ENCODE measurements at places on chromosomes 7 and 10.

GRCh38 chr10:75754096-75754831, 322.8 kb downstream of the LRMDA start:
- DNase-seq, result no peak

GRCh38 chr10:95536017-95536416, 25.2 kb downstream of the SORBS1 start:
- DNase-seq, result no peak

DNA sequence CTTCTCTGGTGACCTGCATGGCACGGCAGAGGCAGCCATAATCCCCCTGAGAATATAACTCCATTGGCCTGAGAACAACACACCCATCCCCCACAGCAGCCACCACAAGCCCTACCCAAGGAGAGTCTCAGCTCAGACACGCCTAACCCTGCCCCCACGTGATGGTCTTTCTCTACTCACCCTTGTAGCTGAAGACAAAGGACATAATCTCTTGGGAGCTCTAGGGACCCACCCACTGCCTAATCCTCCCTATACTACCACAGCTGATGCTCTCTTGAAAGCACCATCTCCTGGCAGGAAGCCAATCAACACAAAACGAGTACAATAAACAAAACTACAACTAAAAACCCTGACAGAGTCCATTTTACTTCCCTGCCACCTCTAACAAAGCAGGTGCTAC, 30.7 kb upstream of the HPSE2 start:
- no peak for DNase-seq

GRCh38 chr7:7805511-7806153, 87.2 kb upstream of the RPA3 start:
- no peak for DNase-seq

DNA sequence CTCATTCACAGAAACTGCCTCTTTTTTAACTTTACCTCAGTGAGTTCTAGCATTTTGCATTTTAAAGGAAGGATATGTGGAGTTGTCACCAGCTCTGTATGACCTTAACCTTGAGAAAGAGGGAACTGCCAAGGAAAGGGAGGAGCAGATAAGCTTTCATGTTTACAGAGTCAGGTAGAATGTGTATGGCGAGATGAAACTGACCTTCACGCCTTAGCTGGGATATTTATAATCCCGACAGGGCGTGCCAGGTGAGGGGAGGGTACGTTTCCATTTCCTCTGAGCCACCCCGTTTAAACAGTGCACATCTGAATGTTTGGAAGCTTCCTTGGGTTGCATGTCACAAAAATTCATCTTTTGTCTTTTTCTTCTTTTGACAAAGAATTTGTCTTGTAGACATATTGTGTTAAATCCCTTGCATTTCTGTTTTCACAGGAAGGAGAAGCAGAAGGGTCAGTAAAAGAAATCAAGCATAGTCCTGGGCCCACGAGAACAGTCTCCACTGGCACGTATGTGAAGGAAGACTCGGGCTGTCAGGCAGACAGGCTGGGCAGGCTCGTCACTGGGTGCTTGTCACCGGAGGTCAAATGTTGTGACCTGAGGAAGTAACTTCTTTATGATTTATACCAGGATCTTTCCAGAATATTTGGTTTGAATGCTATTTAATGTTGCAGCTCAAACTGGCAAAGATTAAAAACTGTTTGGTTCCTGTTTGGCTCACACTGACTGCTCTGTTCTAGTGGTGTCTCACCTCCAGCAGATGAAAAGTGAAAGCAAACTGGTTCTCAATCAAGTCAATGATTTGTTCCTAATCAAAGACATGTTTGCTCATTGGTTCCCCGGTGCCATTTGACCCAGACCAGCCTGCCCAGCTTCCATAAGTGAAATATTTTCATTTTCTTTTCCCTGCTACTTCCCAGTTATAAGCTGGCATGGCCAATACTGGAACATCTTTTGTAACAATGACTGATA, 16.2 kb downstream of the OPTN start:
- DNase-seq, result no peak

DNA sequence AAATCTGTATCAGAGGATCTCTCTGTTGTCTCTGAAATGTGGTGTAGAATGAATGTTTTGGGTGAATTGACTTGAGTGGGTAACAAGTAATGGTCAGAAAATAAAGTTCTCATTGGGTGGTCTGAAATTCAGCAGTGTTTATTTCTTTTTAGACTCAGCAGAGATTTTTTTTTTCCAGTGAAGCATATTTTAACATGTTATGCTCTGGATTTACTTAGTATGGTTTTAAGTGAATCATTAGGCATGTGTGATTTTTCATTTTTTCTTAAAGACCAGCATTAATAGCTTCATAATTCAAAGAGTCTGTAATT, 63.5 kb downstream of the REEP3 start:
- no peak for DNase-seq

GRCh38 chr10:33037726-33038125, 79.7 kb upstream of the ITGB1 start:
- no peak for DNase-seq

DNA sequence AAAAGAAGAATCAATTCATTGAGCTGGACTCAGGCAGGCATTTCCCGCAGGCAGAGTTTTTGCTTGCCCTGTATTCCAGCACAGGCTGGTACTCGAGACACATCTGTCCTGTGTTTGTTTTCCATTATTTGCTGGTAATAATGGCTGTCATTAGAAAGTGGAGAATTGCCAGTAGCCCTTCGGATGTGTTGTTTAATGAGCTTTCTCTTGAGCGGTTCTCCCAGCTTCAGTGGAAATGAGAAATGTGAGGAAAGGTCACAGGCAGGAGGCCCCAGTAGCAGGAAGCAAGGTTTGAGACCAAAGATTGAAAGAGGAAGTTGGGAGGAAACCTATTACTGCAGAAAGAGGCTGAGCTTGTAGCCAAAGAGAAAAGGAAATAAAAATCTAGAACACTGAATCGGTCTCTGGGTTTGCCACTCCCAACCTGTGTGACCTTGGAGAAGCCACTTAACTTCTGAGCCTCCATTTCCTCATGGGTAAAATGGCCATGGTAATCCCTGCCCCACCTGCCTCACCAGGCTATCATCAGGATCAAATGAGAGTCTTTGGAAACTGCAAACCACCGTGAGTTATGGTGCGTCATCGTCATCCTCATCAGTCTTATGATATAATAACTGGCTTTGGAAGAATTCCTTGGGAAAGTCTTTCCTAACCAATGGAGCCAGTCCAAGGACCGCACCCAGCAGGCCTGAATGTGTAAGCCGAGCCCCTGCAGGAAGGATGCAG, 67.7 kb downstream of the TACR2 start:
- peak; percentile 24 for DNase-seq

GRCh38 chr10:96609510-96609909, 22.7 kb upstream of the TM9SF3 start:
- no peak for DNase-seq

DNA sequence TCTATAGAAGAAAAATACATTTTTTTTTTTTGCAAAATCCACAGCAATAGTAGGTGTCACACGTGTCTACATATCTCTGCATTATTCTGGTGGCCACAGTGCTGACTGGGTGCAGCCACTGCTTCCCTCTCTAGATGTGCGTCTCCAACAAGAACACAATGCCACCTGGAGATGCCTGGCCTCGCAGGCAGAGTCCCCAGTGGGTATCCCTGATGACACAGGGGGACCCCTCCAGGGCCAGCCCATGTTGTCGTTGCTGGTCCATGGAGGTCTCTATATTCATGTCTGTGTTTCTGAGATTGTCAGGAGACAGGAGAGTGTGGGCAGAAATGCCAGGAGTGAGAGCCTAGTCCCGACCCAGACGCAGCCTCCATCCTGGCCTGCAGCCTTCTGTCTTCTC, 345.9 kb upstream of the SHH start:
- no peak for DNase-seq

GRCh38 chr10:117137031-117137910, 799 bp downstream of the VAX1 start:
- no peak for DNase-seq

GRCh38 chr7:83870515-83870914, 221.6 kb upstream of the SEMA3E start:
- no peak for DNase-seq

- no peak for DNase-seq
These were observed 86.8 kb upstream of the ANKRD1 start for GRCh38 chr10:91007655-91008054.

DNA sequence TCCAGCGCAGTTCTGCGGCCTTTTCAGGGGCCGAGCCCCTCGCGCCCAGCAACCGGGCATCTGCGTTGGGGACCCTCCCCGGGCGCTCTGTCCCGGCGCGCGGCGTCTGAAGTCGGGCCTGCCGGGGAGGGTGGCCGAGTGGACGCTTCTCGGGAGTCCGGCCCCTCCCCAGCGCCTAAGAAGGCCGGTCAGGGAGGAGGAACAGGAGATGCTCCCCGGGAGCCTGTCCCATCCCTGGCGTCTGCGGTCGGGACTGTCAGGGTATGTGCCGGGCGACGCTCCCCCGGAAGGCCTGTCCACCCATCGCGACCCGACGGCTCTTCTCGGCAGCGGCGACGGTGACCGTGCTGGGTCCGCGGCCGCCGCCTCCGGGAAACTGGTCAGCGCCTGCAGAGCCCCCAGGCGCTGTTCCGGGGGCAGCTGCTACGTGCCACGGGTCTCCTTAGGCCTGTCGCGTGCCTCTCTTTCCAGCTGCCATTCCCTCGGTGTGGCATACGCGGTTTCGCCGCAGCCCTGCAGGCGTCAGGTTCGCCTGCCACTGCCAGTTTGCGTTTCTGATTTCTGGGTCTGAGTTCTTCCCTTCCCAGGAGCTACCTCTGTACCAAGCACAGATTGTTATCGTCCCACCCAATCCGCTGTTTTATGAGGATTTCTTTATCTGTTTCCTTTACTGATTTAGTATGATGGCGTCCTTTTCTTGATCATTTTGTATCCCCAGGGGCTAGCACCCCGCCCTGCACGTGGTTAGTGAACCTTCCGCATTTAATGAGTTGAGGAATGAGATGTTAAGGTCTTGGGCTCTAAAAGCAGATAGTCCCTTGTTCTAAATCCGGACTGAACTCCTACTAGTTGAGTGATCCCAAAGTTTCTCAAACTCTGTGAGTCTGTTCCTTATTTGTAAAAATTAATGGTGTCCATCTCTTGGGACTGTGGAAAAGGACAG, 782 bp downstream of the IFIT5 start:
- DNase-seq, result peak; percentile 13

- DNase-seq, result no peak
These were observed 447.8 kb upstream of the FZD8 start for GRCh38 chr10:36089790-36090440.

Data from CD4-positive, alpha-beta T cell treated with Interleukin-6 at 100 ng/mL for 8 hours (primary cell).